ENCODE measurements at places on chromosomes 2 and 18.

DNA sequence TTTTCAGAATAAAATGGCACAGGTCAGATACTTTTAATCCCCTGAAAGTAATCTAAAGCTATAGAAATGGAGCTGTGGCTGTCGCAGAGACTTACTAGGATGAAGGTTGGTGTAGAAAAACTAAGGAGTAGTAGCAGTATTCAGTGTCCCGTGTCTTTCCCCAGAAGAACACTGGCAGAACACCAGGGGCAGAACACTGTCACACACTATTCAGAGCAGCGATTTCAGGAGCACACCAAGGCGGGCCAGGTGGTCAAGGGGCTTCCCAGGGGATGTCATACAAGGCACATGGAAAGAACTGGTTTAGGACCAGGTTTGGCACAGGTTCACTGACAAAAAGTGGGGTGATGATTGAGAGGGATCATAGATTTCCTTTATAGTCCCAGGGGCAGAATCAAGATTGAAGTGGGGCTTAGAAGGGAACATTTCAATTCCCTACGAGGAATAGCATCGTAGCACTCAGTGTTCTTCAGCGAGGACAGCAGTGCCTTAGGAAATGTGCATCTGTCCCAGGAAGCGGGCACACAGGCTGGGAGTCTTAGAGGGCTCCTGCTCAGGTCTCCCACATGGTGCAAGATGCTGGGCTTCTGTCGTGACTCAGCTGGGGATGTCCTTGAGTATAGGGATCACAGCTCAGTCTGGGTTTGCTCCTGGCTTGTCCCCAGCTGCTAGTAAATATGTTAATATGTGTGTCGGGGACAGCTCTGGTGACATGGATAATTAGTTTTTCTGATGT lies 22.6 kb downstream of the BCL2L11 start:
- DNase-seq: no peak

- DNase-seq: no peak
These were observed 10.0 kb downstream of the KLF7 start for GRCh38 chr2:207155516-207156444.

DNA sequence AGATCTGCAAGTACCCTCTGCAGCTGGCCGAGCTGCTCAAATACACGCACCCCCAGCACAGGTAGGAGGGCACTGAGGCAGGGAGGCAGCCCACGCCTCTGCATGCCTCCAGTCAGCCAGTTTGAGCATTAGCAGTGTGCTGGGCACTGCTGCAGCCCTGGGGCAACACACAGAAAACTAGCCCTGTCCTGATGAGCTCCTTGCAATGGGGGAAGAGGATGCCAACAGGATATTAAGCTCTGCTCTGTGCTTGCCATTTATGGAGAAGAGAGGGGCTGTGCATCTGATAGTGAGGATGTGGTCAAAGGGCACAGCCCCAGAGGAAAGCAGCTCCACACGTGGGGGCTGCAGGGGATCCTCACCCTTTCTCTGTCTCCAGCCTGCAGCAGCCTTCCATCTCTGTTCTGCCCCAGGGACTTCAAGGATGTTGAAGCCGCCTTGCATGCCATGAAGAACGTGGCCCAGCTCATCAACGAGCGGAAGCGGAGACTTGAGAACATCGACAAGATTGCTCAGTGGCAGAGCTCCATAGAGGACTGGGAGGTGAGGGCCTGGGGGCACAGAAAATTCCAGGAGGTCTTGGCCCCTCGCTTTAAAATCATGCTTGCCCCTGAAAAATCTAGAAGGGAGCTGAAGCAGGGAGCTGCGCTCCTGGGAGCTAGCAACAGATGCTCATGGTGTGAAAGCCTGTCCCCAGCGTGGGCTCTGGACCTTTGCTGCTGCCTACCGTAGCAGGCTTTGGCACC lies 51.7 kb downstream of the FAM168B start:
- DNase-seq: no peak

GRCh38 chr2:134785659-134786430 lies 52.6 kb upstream of the ACMSD start:
- no peak for DNase-seq

- no peak for DNase-seq
These were observed 142.9 kb downstream of the TGIF1 start for GRCh38 chr18:3592864-3593263.

- no peak for DNase-seq
These were observed 86.3 kb downstream of the FSHR start for GRCh38 chr2:49067971-49068370.

GRCh38 chr18:5930789-5931188 lies 35.5 kb upstream of the TMEM200C start:
- DNase-seq: no peak

DNA sequence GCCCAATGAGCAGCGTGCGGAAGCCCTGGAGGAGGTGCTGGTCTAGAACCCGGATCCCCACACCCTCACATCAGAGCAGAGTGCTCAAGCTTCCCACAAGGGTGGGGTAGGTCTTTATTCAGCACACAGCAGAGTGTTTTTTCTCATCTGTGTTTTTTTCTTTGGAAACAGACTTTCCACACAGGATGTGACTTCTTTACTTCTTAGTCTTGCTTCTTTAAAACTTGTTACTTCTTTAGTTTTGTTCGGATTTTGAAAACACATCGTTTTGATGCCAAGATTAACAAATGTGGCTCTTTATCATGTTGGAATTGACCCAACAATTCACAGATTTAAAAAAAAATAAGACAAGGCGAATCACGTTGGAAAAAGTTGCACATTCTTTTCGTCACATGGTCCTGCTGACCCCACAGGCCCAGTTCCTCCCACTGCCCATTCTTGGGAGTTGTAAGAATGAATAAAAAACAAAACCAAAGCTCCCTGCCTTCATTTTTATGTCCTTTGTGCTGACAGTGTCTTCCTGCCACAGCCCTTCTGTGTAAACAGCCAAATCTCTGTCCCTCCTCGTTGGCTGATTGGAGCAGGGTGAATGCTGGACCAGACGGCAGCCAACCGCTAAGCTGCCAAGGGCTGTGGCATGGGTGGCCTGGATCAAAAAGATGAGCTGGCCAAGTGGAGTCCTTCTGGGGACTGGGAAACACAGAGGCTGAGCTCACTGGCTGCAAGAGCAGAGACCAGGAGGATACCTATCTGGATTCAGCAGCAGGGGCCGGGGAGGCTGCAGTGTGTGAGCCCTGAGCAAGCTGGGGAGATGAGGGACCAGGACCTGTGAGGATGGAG lies 81.6 kb downstream of the TWIST2 start:
- no peak for DNase-seq

- no peak for DNase-seq
These were observed 12.0 kb downstream of the SIGLEC15 start for GRCh38 chr18:45837283-45838070.

GRCh38 chr2:182713601-182714000 lies 2.5 kb upstream of the DNAJC10 start:
- no peak for DNase-seq

DNA sequence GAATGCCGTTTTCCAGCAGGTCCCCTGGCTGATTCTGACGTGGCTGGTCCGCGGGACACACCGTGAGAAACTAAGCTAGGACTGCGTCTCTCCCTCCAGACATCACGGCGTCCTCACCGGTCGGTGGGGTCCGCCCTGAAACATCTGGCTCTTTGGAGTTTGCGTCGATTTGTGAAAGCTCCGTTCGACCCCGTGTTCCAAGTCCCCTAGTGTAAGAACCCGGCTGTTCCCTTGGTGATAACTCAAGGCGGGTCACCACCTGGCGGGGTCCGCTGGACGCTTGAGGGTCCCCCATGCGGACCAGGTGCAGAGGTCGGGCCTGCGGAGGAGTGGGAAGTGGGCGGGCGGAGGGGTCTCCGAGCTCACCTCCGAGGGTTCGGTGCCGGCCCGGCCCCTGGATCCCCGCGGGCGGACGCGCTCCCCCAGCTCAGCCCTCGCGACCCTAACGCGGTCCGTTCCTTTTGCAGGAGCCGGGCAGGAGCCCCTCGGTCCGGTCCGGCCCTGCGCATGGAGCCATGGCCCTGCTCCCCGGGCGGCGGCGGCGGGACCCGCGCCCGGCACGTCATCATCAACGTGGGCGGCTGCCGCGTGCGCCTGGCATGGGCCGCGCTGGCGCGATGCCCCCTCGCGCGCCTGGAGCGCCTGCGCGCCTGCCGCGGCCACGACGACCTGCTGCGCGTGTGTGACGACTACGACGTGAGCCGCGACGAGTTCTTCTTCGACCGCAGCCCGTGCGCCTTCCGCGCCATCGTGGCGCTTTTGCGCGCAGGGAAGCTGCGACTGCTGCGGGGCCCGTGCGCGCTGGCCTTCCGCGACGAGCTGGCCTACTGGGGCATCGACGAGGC lies 65.6 kb downstream of the KCNG2 start:
- DNase-seq: no peak

- DNase-seq: no peak
These were observed 882.6 kb downstream of the CPS1 start for GRCh38 chr2:211439011-211439410.

- DNase-seq: no peak
These were observed 19.6 kb upstream of the YPEL5 start for GRCh38 chr2:30127016-30127893.

DNA sequence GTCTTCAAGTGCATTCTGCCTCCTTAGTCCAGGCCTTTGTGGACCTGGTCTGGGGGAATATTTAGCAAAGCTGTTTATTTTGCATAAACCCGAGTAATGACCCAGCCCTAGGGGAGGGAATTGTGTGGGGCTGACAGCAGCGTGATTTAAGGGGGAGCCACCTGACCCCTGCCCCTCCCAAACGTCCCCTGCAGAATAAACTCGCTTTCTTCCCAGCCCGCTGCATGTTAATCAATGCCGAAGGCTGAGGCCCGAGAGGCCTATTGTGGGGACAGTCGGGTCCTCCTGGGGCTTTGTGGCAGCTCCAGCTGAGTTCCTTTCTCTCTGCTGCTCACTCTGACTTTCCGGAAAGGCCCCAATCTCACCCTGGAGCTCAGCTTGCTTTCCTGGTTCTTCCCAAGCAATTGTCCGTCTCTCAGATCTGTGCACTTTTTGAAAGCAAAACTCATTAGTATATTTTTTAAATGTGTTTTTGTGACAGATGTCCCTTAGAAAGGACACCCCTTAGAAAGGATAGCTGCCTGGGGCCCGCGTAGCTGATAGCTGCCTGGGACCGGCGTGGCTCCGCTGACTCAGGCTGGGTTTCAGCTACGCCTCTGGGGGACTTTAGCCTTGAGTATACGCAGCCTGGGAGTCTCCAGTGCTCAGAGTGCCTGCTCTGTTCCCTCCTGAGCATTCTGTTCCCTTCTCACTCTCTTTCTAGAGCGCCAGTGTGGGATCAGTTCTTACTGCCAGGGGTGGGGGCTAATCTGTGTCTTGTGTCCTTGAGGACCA lies 158.3 kb downstream of the GLI2 start:
- no peak for DNase-seq

DNA sequence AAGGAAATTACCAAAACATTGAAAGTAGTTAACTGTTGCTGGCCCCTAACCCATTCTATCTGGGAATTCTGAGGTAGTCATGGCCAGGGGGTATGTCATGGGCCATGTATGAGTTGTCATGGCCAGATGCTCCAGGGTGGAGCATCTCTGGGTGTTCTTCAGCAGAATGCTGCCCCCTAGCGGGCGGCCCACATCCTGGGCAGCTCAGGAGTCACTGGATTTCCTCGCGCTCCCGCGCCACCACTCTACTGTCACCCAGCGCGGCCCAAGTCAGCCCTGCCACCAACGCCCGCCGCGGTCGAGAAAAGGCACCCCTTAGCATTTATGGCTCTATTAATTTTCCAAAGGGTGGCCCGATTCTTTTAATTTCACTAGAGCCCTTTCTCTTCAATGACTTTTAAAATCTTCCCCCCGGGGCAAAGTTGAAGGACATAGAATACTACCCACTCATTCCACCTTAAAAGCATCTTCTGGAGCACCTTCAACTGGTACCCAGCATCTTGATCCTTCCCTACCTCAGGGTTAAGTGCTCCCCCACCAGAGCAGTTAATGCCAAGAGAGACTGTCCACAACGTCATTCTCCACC lies 41.6 kb downstream of the PKDCC start:
- DNase-seq: no peak

DNA sequence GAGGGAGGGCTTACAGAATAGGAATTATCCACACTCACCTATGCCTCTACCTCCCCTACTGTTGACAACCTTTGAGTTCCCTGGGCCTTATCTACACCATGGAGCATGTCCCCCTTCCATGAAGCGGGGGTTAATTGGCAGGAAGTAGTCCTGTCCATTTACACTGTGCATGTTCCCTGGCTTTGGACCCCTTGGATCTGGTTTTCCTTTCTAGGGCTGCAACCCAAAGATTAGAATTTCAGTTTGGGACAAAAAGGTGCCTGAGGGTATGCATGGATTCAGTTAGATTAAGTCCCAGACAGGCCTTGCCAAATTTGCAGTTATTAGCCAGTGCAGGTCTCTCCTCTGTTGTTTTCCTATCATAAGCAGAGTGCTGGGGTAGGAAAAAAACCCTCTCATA lies 180.3 kb downstream of the CMPK2 start:
- DNase-seq: no peak

DNA sequence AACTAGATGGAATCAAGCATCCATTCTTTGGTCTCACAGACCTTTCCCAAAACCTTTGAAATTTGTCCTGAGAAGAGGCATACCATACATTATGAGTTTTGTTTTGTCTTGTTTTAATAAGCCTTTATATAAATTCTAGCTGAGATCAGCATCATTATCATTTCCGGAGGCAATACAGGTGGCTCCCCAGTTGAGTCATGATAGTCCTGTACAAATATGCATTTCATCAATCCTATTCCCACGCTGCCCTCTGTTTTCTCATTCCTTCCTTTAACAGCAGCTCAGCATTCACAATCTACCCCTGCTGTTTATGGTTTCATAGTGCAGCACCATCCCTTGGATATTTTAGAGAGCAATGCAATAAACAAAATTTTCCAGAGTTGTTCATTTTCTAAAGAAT lies 216.7 kb downstream of the TXNL1 start:
- no peak for DNase-seq
